ENCODE measurements at places on chromosomes 12 and 14.

GRCh38 chr14:57388067-57388466 lies 2.3 kb upstream of the NAA30 start:
- no peaks in the 10 kb centered on the region for H3K27me3 ChIP-seq
- peaks cover 10% of the 10 kb centered on the region for H3K4me1 ChIP-seq
- no peak overlapping the region for H3K4me3 ChIP-seq
- DNase-seq = no peak

DNA sequence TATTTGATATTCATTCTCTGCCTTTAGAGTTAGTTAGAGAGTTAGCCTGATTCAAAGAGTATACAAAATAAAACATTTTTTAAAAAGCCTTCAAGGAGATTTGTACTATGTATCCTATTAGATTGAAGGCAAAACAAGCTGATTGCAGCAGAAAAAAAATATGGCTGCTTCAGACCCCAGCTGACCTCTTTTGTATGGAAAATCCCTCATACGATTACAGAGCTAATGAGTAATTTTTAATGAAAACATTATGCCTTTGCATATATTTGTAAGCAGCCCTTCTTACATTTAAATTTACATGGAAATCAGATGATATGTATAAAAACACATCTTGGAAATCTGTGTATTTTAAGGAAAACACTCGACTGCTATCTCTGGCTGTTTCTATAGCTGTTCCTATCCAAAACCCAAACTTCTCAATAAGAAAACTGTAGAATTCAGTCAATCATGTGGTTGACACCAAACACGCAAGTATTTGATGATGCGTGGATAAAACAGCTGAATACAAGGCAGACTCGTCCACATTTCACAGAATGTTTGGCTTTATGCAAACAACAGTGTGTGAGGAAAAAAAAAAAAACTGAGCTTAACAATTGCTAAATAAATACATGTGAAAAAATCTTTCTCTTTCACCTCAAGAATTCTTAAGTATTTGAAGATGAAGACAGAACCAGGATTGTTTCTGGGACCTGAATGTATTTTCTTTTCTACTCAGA lies 275.3 kb downstream of the EGLN3 start:
- DNase-seq = no peak
- H3K36me3 ChIP-seq = no peaks in the 10 kb centered on the region
- no peaks in the 10 kb centered on the region for H3K4me1 ChIP-seq
- H3K4me3 ChIP-seq = no peak overlapping the region

DNA sequence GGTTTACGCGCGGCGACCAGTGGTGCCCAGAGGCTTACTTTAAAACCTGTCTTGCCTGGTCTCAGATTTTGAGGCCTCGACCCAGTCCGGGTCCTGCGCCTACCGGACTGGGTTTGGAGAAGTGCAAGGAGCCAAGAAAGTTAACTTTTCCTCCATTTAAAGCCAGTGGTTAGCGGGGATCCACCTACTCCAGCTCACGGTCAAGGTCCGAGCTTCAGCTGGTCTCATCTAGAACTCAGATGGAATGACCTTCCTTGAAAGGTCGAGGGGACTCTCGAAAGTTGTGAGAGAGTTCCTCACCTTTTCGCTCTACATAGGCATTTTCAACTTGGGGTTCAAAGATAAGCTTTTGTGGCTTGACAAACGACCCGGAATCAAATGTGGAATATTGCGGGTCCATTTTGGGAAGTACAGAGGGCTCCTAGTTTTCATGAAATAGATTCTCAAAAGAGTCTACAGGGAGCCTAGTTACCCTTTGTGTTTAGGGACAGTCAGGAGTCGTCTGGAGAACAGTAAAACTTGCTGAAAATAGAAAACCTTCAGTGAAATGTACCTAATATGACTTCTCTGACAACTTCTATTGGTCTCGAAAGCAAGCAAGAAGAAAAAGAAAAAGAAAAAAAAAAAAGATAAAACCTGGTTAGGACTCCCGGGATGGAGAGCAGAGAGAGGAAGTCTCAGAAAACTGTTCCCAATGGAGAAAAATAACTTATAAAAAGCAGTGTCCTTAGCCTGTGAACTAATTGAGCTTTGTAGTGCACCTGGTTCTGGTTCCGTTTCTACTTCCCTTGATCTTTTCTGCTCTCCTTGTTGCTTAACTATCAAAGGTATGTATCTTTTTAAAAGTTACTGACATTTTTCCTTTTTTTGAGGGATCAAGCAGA lies 1.4 kb downstream of the KCNMB4 start:
- no peak for DNase-seq
- no peaks in the 10 kb centered on the region for H3K27me3 ChIP-seq
- H3K4me1 ChIP-seq = peaks cover 8% of the 10 kb centered on the region
- H3K27ac ChIP-seq = no peak overlapping the region
- no peaks in the 10 kb centered on the region for H3K36me3 ChIP-seq

GRCh38 chr12:76024942-76025600 lies 6.5 kb downstream of the PHLDA1 start:
- no peak overlapping the region for H3K4me3 ChIP-seq
- no peaks in the 10 kb centered on the region for H3K36me3 ChIP-seq
- no peak overlapping the region for H3K27ac ChIP-seq
- no peaks in the 10 kb centered on the region for H3K27me3 ChIP-seq

- H3K36me3 ChIP-seq = no peaks in the 10 kb centered on the region
- no peak for DNase-seq
- no peaks in the 10 kb centered on the region for H3K27me3 ChIP-seq
- H3K27ac ChIP-seq = no peak overlapping the region
- H3K4me3 ChIP-seq = no peak overlapping the region
These were observed 67.5 kb downstream of the CHST11 start for GRCh38 chr12:104524034-104524832.

- H3K27ac ChIP-seq = no peak overlapping the region
- no peaks in the 10 kb centered on the region for H3K36me3 ChIP-seq
- H3K4me1 ChIP-seq = peaks cover 17% of the 10 kb centered on the region
- H3K27me3 ChIP-seq = peaks cover 9% of the 10 kb centered on the region
- H3K4me3 ChIP-seq = no peak overlapping the region
These were observed 1.2 kb downstream of the PRMT8 start for GRCh38 chr12:3491938-3492792.
